Activated naive CD8-positive, alpha-beta T cell treated with anti-CD3 and anti-CD28 coated beads for 36 hours (primary cell): ENCODE measurements at places on chromosomes 7 and 10. TPM values are rescaled to one million over a fixed set of nuclear protein-coding genes. Genes with fewer than 3 reads are reported as not detected.

Gene PRKAR2B
- 2.0 TPM for total RNA-seq

GRCh38 chr7:30598121-30598876 is 3.6 kb downstream of the GARS1 start:
- H3K36me3 ChIP-seq: peaks cover 65% of the 10 kb centered on the region
- no peaks in the 10 kb centered on the region for H3K27me3 ChIP-seq
- peak overlapping the region; percentile 54 for H3K4me3 ChIP-seq
- peaks cover 33% of the 10 kb centered on the region for H3K4me1 ChIP-seq
- H3K27ac ChIP-seq: peak overlapping the region; percentile 82
- no peak for DNase-seq

DNA sequence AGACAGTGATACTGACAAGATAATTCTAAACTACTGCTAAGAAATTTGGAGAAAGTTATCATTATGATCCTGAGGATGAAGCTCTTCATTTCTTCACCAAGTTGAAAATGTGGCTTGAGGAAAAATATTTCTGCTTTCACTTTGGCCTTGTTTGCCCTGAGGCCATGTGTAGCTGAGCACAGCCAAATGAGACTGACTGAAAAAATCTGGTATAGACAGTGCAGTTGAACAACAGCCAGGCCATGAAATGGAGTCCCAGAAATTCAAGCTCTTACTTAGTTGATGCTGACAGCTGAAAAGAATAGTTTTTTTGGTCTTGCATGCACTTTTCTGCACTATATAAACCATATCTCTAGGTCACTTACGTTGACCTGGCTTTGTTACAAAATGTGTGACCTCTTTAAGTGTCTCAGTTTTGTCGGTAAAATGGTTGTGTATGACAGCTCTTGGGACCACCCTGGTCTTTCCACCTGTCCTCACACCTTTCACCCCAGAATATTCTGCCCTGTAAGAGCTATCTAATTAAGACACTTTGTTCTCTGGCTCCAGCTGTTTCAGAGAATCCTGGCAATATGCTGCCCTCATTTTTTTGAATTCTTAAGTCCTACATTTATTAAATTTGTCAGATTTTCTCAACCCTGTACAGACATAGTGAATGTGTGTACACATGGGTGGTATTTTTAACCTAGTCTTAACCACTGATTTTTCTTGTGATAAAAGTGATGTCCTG is 91.3 kb downstream of the CD36 start:
- H3K27ac ChIP-seq: no peak overlapping the region
- no peak for DNase-seq
- H3K4me3 ChIP-seq: no peak overlapping the region
- no peaks in the 10 kb centered on the region for H3K27me3 ChIP-seq

DNA sequence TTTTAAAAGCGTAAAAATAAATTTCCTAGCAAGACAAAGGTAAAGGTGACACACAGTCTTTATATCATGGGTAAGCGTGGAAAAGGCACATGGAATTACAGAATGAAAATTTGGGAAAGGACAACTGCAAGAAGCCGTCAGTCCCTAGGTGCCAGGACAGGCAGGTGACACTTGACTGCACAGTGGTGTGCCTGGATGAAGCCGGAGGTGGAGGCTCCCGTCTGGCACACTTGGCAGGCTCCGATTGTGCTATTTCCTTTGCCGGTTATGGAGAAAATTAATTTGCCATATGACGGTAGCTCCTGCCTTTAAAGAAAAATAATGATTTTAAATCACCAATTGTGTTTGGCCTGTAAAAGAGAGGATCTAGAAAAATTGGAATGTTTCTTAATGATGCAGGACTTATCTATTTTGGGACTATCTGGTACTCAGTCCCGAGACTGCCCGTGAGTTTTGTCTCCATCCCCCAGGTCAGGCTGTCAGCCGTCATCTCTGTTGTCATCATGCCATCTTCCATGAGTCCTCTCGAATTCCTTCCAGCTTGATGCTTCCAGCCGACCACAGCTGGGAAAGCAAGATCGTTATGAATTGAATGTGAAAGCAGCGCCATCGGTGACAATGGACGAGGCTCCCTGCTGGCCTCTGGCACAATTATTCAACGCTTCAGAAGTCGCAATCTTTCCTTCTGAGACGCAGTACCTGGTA is 56.2 kb upstream of the MGMT start:
- H3K4me1 ChIP-seq: no peaks in the 10 kb centered on the region
- DNase-seq: no peak
- no peak overlapping the region for H3K4me3 ChIP-seq
- no peaks in the 10 kb centered on the region for H3K36me3 ChIP-seq
- peaks cover 4% of the 10 kb centered on the region for H3K27me3 ChIP-seq

GRCh38 chr10:50063100-50063499 is 4.7 kb upstream of the WASHC2A start:
- H3K4me1 ChIP-seq: peaks cover 3% of the 10 kb centered on the region
- no peak for DNase-seq
- H3K36me3 ChIP-seq: no peaks in the 10 kb centered on the region
- no peak overlapping the region for H3K27ac ChIP-seq
- H3K27me3 ChIP-seq: peaks cover 4% of the 10 kb centered on the region

Gene WNT16
- not detected for total RNA-seq

DNA sequence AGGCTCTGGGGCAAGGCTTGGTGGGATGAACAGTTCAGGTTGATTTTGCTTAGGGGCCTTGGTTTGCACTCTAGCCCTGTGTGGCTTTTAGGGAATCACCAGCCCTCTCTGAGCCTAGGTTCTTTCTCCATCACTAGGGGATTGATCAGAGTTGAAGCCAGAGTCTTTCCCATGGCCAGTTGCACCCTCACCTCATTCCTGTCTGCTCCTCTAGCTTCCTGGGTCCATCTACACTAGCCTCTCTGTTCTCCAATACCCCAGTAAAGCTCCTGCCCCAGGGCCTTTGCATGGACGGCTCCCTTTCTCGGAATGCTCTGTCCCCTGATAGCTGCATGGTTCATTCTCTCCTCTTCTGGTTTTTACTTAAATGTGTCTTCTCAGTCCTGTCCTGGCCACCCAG is 40.4 kb downstream of the SORCS3 start:
- DNase-seq: no peak
- no peaks in the 10 kb centered on the region for H3K36me3 ChIP-seq
- H3K4me3 ChIP-seq: no peak overlapping the region
- no peak overlapping the region for H3K27ac ChIP-seq
- H3K27me3 ChIP-seq: peaks cover 43% of the 10 kb centered on the region

- H3K4me1 ChIP-seq: peaks cover 4% of the 10 kb centered on the region
- H3K36me3 ChIP-seq: no peaks in the 10 kb centered on the region
- H3K4me3 ChIP-seq: no peak overlapping the region
- DNase-seq: no peak
Measured at GRCh38 chr7:22485189-22485588, 14.8 kb downstream of the STEAP1B start.

GRCh38 chr10:94180576-94180975 is 182.2 kb downstream of the NOC3L start:
- H3K4me1 ChIP-seq: no peaks in the 10 kb centered on the region
- H3K27me3 ChIP-seq: no peaks in the 10 kb centered on the region
- DNase-seq: no peak
- H3K36me3 ChIP-seq: no peaks in the 10 kb centered on the region
- H3K4me3 ChIP-seq: no peak overlapping the region

DNA sequence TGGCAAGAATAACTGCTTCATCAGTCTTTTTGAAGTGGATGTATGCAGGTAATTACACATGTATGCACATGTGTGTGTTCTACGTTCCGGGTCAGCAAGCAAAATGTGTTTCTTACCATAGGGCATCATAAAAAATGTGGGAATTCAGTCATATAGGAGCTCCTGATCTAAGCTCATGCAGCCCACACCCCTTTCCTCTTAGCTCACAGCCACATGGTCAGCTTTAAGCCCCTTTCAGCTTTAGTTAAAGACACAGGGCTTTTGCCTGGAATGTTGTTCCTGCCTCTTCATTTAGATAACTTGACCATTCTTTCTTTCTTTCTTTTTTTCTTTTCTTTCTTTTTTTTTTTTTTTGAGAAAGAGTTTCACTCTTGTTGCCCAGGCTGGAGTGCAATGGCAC is 258.1 kb downstream of the RPS24 start:
- H3K27ac ChIP-seq: no peak overlapping the region
- no peaks in the 10 kb centered on the region for H3K27me3 ChIP-seq
- no peaks in the 10 kb centered on the region for H3K36me3 ChIP-seq
- no peak for DNase-seq
- H3K4me3 ChIP-seq: no peak overlapping the region

Gene TMEM176A
- total RNA-seq: not detected

Gene CCDC172
- total RNA-seq: not detected

Gene MYO1G
- total RNA-seq: 302 TPM

DNA sequence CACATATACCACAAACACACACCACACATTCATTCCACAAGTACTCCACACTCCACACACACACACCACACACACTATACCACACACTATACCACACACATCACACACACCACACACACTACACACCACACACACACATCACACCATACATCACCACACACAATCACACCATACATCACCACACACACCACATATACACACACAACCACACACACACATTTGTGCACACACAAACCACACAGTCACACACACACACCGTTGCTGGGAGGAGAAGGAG is 112.8 kb downstream of the PTPN20 start:
- H3K4me1 ChIP-seq: peaks cover 4% of the 10 kb centered on the region
- H3K36me3 ChIP-seq: no peaks in the 10 kb centered on the region
- no peak for DNase-seq
- H3K27ac ChIP-seq: no peak overlapping the region
- H3K4me3 ChIP-seq: no peak overlapping the region

Gene OR13A1
- total RNA-seq: not detected

- H3K36me3 ChIP-seq: no peaks in the 10 kb centered on the region
- H3K27me3 ChIP-seq: peaks cover 6% of the 10 kb centered on the region
- H3K27ac ChIP-seq: no peak overlapping the region
- peaks cover 18% of the 10 kb centered on the region for H3K4me1 ChIP-seq
- DNase-seq: peak; percentile 29
Measured at GRCh38 chr7:150428671-150429451, 21.6 kb upstream of the GIMAP8 start.

DNA sequence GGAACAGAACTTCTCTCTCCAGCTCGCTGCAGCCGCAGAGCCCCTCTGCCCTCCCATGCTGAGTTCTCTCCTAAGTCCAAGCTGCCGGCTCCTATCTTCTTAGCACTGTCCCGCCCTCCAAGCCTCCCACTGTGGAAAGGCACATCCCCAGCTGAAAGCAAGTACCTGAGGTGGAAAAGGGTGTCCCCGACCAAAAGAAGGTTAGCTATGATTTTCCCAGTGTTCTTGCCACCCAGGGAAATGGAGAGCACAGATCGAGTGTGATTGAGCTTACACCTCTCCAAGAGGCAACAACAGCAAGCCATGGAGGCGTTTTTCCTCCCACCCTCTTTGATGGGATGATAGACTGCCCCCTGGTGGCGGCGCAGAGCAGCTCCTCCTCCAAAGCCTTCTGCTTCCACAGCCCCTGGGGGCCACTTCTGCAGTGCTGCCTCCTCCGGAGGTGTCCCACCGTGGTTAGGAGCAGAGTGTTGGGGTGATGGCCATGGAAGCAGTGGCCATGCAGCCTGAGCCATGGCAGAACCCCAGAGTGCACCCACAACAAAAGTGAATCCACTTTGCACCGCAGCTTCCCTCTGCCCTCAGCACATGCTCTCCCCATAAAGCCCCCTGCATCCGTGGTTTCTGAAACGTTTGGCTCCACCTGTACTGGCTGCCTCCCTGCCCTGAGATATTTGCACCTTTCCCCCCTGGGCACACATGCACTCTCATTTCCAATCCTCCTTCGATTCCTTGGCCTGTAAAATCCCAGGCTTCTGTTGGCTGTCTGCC is 143.1 kb upstream of the STK17A start:
- peaks cover 15% of the 10 kb centered on the region for H3K27me3 ChIP-seq
- no peaks in the 10 kb centered on the region for H3K36me3 ChIP-seq
- peak; percentile 61 for DNase-seq
- H3K27ac ChIP-seq: no peak overlapping the region
- peaks cover 8% of the 10 kb centered on the region for H3K4me1 ChIP-seq
- no peak overlapping the region for H3K4me3 ChIP-seq

- DNase-seq: no peak
- no peaks in the 10 kb centered on the region for H3K36me3 ChIP-seq
- H3K27ac ChIP-seq: no peak overlapping the region
- no peaks in the 10 kb centered on the region for H3K4me1 ChIP-seq
- H3K27me3 ChIP-seq: no peaks in the 10 kb centered on the region
- no peak overlapping the region for H3K4me3 ChIP-seq
Measured at GRCh38 chr10:132748545-132749370, 37.2 kb downstream of the NKX6-2 start.

- no peak overlapping the region for H3K27ac ChIP-seq
- no peaks in the 10 kb centered on the region for H3K27me3 ChIP-seq
- no peaks in the 10 kb centered on the region for H3K4me1 ChIP-seq
- DNase-seq: no peak
- H3K4me3 ChIP-seq: no peak overlapping the region
- no peaks in the 10 kb centered on the region for H3K36me3 ChIP-seq
Measured at GRCh38 chr10:78925800-78926319, 142.9 kb upstream of the ZMIZ1 start.

GRCh38 chr10:126376956-126377355 is 11.3 kb downstream of the ADAM12 start:
- H3K27ac ChIP-seq: no peak overlapping the region
- DNase-seq: no peak
- no peak overlapping the region for H3K4me3 ChIP-seq
- no peaks in the 10 kb centered on the region for H3K36me3 ChIP-seq
- H3K4me1 ChIP-seq: no peaks in the 10 kb centered on the region
- no peaks in the 10 kb centered on the region for H3K27me3 ChIP-seq

DNA sequence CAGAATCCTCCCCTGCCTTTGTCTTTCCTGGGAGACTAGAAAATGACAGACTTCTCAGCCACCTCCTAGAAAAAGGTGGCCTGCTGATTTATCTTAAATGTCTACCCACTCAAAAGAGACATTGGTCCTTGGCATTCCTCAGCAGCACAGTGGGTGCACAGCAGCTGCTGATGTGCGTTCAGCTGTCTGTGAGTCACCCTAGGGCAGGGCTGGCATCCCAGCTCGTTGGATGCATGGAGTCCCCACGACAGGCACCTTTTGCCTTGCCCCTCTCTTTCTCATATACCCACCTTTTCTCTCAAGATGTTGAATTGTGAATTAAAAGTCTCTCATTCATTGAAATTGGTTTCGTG is 113.0 kb downstream of the DOCK1 start:
- DNase-seq: no peak
- H3K36me3 ChIP-seq: no peaks in the 10 kb centered on the region
- no peaks in the 10 kb centered on the region for H3K4me1 ChIP-seq
- no peak overlapping the region for H3K4me3 ChIP-seq
- H3K27ac ChIP-seq: no peak overlapping the region

Gene OPALIN
- not detected for total RNA-seq

- no peaks in the 10 kb centered on the region for H3K36me3 ChIP-seq
- H3K4me1 ChIP-seq: no peaks in the 10 kb centered on the region
- no peak for DNase-seq
- H3K4me3 ChIP-seq: no peak overlapping the region
- H3K27ac ChIP-seq: no peak overlapping the region
- no peaks in the 10 kb centered on the region for H3K27me3 ChIP-seq
Measured at GRCh38 chr7:46879783-46880182, 702.1 kb downstream of the TNS3 start.

Gene ASAH2B
- 7.7 TPM for total RNA-seq

Gene SEMA3A
- 1.9 TPM for total RNA-seq

GRCh38 chr7:47518827-47519226 is 63.1 kb downstream of the TNS3 start:
- H3K36me3 ChIP-seq: no peaks in the 10 kb centered on the region
- H3K4me3 ChIP-seq: no peak overlapping the region
- no peak overlapping the region for H3K27ac ChIP-seq

Gene SERPINE1
- total RNA-seq: 0.27 TPM
